ENCODE measurements at places on chromosomes 3 and 15.

DNA sequence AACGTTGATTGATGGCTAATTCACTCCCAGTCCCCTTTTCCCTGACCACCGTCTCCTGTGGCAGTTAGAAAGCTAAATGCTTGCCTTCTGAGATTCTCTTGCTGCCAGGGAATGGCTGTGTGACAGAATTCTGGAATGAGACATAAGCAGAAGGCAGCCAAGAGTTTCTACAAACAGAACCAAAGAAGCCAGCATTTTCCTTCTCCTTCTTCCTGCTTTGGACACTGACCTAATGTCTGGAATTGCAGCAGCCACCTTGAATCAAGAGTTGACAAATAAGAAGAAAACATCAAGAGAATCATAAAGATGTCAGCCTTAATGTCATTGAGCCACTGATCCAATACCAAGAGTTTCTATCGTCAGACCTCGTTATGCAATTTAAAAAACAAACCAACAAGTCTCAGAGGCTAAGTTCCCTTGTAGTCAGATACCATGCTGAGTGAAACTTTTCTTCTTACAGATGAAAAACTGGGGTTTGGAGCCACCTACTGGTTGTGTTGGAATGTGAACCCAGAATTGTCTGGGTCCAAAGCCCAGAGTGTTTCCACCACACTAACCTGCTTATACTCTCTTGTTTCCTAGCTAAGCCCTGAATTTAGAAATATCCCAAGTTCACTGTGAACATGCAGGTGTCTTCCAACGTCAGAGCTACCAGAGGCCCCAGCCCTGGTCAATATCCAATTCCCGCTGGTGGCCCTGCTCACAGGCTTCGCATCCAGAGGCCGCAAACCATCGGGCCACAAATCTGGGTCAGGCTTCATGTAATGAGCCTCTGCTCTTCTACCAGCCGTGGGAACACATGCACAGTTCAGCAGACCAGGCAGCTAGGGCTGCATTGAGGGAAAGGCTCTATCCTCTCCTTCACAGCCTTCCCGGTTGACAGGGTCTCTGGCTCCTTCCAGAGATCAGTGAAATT lies 42.5 kb downstream of the MCF2L2 start:
- peak; percentile 25 for DNase-seq

GRCh38 chr3:78919021-78919755 lies 848.6 kb downstream of the ROBO1 start:
- no peak for DNase-seq

DNA sequence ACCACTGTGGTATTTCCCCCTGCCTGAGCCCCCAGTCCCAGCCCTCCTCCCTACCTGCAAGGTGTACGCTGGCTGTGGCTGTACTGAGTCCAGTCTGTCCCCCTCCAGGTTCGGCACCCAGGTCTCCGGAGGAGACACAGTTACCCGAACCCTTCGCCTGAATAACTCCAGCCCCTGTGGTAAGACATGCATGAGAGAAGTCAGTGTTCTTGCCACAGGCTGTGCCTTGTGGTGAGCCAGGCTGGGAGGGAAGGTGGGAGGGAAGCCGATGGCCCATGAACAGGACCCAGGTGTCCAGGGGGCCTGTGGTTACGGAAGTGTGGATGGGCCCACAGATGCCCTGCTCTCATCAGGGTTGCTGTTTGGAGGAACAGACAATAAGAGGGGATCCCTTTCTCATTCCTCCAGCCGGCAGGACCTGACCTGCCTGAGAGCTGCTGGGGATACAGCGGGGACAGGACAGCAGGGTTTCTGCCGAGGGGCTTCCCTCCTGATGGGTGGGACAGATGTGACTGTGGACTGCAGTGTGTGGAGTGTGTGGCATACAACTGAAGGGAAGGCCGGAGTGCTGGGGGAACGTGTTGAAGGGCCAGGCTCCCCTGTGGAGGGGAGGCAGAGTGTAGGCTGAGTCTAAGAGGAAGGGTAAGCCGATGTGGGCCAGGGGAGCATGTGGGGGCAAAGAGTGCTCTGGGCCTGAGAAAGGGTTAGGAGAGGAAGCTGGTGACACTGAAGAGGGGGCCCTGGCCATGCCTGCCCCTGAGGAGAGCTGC lies 21.9 kb downstream of the ACAA1 start:
- no peak for DNase-seq

DNA sequence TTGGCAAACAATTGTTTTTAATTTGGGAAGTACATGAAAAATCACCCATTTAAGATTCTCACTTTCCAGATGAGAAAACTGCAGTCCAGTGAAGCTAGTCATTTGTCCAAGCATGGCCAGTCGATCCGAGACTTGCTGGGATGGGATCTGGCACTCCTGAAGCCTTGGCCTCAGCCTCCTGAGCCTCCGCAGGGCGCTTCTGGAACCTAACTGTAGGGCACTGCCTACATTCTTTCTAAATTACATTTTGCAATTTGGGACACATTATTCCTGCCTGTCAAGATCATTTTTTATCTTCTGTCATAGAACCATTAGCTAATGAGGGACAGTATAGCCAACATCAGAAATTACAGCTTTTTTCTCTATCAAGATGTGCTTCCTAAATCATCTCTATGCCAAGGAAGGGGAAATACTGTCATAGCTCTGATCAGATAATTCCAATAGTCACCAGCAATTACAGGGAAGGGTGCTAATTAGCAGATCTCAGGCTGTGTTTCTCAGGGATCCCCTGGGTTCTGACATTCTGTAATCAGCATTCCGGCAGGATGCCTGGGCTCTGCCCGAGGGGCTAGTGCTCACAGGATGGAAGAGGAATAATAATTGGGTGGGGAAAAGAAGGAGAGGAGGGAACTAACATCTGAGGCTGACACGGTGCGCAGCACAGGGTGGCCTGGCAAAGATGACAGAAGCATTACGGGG lies 28.3 kb downstream of the ANAPC13 start:
- DNase-seq, result no peak

DNA sequence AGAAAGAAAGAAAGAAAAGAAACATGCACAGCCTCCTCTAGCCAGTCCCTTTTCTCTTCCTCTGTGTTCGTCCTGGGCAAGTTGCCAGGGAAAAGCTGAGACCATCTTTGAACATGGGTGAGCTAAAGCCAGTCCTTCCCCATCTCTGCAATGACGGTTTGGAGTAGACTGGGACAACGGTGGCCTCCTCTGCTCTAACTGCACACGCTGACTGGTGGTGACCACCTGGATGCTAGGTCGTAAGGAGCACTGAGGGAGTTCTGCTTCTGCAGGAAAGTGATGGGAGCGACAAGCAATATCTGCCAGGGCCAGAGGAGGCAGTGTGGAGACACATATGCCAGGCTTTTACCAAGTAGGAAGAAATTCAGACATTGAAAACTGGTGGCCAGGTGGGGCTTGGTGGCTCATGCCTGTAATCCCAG lies 111.7 kb downstream of the NUP210 start:
- DNase-seq, result peak; percentile 56

- no peak for DNase-seq
Measured at GRCh38 chr3:86830566-86830965, 160.4 kb downstream of the VGLL3 start.

Measured in GM19239 (cell line).